ENCODE measurements at places on chromosomes 1 and 21.
A peak's percentile ranks its signal among the peaks of the same experiment; 100 is the strongest.

DNA sequence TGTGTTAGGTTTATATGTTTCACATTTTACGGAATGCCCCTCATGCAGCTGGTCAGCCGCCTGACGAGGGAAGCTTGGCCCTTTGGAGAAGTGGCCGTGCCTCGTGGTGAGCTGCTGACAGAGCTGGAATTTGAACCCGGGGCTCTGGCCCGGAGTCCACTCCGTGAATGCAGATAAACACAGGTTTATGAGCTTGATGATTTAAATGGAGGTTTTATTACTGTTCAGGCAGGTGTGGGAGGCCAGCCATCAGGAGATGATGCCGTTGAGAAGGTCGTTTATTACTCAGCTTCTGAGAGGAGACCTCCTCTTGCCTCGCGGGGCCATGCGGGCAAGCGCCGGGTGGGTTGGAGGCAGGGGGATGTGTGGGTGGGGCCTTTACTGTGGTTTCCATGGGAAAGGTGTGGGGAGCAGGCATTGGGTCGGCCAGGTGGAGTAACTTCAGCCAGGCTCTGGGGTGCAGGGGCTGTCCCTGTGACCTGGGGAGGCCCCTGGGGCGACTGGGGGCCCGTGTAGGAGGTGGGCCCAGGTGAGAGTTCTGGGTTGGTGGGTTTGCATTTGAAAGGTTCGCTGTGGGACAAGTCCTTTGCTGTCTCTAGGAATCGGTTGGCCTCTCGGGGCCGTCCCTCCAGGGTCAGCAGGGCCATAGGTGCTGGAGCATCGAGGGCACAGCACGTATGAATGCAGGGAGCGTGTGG is 22.0 kb downstream of the PRKCZ start:
- DNase-seq, result no peak

- peak; percentile 35 for DNase-seq
These were observed 209.9 kb downstream of the FAF1 start for GRCh38 chr1:50750021-50750619.

DNA sequence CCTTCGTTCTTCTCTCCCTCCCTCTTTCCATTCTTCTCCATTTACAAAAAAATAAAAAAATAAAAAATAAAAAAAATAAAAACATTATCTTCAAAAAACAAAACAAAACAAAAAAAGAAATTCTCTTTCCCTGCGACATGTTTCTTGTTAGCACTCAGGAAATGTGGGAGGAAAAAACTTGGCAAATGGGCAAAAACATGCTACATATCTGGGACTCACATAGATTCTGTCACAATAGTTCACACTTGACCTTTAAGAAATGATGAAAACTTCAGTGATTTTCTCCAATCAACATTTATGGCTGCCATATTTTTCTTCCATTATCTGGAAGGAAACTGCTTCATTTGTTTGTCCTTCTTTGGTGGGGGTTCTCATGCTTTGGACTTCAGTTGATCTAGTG is 109.3 kb downstream of the PRKAB2 start:
- DNase-seq, result no peak

- no peak for DNase-seq
These were observed 75.8 kb upstream of the SDC3 start for GRCh38 chr1:30984165-30984889.

DNA sequence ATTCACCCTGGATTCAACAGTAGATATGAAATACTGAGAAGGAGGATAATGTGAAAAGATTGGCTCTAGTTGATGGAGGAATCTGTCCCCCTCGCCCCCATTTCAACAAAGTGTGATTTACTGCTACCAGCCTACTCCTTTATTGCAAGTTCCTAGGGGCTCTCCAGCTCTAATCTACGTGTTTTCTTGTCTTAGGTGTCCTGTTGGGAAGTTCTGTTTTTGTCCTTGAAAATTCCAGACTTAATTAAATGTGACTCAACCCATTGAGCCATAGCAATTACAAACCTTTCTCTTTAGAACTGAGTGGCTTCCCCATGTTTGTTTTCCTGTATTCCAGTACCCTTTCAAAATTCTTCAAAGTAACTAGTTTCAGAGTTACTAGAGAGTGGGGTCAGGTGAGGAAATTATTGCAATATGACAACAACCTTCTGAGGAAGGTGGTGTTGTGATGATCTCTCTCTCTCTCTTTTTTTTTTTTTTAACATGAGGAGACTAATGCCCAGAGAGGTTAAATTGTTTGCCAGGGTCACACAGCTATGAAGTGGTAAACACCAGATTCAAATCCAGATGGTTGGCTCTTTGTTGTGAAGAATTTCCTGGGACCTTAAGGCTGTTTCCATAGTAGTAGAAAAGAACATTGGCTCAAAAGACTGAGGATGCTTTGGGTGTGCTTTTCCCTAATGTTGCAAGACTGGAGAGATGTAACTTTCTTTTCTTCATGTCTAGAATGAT is 3.5 kb downstream of the RGL1 start:
- no peak for DNase-seq

- no peak for DNase-seq
These were observed 22.8 kb downstream of the INSL5 start for GRCh38 chr1:66778266-66778665.

GRCh38 chr1:95003433-95003738 is 69.4 kb downstream of the ALG14 start:
- no peak for DNase-seq

GRCh38 chr1:235972311-235972689 is 92.6 kb downstream of the NID1 start:
- DNase-seq, result no peak

DNA sequence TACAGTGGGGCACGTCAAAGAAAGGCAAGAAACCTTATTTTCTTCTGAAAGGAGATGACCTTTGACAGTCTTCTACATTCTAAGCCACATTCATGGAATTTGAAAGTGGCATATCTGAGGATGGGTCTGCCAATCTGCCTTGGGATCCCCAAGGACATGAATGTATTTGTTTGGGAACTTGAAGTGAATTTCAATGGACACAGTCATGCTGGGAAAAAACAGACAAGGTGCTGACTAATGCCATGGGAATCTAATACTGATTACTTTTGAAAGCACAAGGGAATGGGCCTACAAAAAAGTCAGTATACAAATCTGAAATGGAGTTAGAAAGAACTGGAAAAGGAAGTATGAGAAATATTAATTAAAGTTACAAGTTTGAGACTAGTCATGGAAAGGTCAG is 128.8 kb downstream of the KCNJ6 start:
- no peak for DNase-seq

GRCh38 chr1:111833334-111833733 is 77.6 kb downstream of the DDX20 start:
- DNase-seq, result peak; percentile 2

GRCh38 chr21:41725421-41726031 is 41.3 kb downstream of the RIPK4 start:
- peak; percentile 21 for DNase-seq

GRCh38 chr1:99123936-99124335 is 119.3 kb upstream of the PLPPR5 start:
- no peak for DNase-seq

DNA sequence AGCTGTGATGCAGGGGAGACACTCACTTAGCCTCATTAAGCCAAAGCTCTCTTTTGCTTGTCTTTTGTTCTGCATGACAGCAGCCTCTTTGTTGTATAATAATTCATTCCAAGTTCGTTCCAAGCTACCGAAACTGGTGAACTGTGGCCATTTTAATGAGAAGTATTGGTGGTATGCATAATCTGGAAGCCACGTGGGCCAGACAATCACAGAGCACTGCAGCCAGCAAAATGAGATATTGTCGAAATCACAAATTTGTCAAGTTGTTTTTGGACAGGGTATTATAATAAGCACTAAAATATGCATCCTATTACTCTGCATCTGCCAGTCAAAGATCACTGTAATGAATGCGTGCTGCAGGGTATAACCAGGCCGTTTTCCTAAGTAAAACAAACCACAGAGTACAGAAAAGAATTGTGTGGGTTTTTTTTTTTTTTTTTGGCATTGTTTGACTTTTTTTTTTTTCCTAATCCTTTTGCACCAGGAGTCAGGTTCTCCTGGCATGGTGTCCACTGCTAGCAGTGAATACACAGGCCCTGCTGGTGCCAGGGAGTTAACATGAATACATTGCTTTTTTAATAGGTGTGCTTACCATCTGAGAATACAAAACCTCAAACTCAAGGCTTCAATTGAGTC is 423.9 kb downstream of the PTBP2 start:
- DNase-seq, result no peak

DNA sequence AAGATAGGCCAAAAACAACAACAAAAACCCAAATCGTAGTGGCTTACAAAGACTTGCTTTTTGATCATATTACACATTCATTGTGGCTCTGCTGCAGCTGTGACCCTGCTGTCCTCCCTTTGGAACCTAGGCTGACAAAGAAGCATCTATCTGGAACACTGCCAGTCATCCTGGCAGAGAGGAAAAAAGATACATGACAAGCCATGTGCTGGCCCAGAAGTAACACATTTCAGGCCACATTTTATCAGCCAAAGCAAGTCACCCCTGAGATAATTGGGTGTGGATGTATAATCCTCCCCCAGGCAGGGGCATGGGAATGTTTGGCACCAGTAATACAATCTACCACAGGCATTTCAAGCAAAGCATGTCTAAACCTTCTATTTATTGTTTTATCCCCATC is 37.2 kb upstream of the AGO1 start:
- no peak for DNase-seq

DNA sequence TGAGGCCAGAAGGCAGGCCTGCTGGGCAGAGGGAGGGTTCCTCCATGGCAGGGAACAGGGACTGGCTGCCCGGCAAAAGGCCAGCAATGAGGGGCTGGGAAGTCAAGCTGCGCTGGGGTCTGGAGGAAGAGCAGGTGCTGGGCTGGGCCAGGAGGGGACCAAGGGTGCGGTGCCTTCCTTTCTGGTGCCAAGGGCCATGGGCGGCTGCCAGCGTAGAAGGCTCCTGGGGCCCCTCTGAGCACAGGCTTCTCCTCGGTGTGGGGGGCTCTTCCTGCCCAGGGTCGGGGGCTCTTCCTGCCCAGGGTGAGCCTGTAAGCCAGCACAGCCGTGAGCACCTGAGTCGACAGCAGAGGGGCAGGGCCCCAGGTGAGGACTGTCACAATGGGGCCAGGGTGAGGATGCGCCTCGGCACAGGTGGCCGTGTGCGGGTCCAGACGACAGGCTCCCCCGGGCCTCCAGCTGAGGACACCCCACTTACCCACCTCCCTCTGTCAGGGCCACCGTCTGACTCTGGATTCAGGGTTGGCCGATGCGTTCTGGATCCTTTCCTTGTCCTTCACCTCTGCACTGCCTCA is 10.7 kb upstream of the DNMT3L start:
- DNase-seq, result no peak

- no peak for DNase-seq
These were observed 21.5 kb downstream of the NCAM2 start for GRCh38 chr21:21019681-21020080.

GRCh38 chr1:83763361-83764095 is 235.4 kb downstream of the TTLL7 start:
- DNase-seq, result no peak

GRCh38 chr1:77990629-77991204 is 11.8 kb upstream of the FUBP1 start:
- DNase-seq, result no peak

DNA sequence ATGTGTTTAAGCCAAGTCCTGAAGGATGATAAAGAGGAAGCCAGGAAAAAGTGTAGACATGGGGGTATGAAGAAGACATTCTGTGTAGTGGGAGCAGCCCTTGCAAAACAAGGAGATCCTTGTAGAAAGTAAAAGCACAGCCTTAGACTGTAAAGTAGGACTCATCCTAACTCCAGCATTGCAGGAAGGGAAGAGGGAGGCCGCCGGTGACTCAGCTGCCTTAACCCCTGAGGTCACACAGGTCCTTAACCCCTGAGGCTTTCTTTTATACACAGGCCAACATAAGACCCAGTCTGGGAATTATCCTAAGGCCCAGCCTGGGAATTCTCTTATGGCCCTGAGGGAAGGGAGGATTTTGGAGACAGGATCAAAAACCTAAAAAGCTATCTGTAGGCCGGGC is 18.0 kb downstream of the PGM1 start:
- DNase-seq, result no peak

DNA sequence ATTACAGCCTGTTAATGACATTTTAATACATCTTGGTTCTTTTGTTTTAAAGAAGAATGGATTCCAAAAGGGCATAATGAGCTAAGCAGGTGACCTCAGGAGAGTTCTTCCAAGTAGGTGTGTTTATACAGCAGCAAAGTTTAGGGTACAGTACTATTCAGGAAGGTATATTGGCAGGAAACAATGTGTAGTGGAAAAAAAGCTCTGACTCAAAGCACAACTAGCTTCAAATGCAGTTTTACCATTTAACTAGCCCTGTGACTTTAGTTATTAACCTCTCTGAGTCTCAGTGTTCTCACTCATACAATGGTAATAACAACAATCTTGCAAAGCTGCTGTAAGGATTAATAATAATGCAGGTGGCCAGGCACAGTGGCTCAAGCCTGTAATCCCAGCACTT is 29.9 kb downstream of the FAF1 start:
- no peak for DNase-seq

- DNase-seq, result no peak
These were observed 26.9 kb downstream of the EPHB2 start for GRCh38 chr1:22737374-22738068.

DNA sequence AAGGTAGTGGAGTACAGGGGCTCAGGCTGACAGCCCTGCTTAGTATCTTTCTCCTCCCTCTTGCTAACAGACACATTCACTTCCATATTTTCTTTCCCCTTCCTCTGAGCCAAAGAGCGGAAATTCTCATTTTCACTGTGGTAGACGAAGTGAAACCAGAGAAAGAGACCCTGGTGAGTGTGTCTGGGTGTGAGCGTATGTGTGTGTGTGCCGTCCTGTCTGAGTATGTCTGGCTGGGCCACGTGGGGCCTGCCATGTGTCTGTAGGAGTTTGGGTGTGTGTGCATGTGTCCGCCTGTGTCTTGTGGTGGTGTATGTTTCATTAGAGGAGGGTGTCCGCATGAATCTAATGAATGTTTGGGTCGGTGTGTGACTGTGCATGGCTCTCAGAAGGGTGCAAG is 1.7 kb downstream of the COL8A2 start:
- peak; percentile 82 for DNase-seq

- no peak for DNase-seq
These were observed 121.4 kb upstream of the IGSF21 start for GRCh38 chr1:17986156-17986555.

DNA sequence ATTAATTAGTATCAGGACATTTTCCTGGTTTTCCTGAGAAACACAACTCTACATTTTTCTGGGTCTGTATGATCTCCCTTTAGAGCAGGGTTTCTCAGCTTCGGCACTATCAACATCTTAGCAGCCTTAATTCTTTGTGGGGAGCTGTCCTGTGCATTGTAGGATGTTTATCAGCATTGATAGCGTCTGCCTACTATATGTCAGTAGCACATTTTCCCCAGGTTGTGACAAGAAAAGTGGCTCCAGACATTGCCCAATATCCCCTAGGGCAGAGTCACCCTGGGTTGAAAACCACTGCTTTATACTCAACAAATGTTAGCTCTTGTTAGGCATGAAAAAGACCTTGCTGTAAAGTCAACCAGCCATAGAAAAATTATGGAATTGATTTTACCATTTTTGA is 195.1 kb upstream of the FMN2 start:
- DNase-seq, result peak; percentile 13

DNA sequence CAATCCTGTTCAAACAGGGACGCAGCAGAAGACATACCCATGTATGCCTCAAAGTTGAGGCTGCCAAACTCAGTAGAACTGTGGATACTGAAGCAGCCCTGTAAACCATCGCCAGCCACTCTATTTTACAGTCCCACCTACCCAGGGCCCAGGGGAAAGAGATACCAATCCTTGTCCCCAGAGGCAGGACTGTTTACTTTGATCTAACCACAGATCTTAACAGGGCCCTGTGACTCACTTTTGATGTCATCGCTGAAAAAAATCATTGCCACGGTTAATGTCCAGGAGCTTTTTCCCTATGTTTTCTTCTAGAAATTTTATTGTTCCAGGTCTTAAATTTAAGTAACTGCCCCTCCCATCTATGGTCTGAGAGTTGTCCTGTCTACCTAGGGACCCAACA is 538.4 kb upstream of the NCAM2 start:
- no peak for DNase-seq

GRCh38 chr1:34759503-34760357 is at the start of gene GJB4:
Gene GJB4, plus strand, starts transcription at chr1:34759740. Its CDS starts 1,515 bp downstream, at chr1:34761255.
- DNase-seq, result no peak
